Neural crest cell (in vitro differentiated cells): ENCODE measurements at places on chromosomes 5 and 9.

DNA sequence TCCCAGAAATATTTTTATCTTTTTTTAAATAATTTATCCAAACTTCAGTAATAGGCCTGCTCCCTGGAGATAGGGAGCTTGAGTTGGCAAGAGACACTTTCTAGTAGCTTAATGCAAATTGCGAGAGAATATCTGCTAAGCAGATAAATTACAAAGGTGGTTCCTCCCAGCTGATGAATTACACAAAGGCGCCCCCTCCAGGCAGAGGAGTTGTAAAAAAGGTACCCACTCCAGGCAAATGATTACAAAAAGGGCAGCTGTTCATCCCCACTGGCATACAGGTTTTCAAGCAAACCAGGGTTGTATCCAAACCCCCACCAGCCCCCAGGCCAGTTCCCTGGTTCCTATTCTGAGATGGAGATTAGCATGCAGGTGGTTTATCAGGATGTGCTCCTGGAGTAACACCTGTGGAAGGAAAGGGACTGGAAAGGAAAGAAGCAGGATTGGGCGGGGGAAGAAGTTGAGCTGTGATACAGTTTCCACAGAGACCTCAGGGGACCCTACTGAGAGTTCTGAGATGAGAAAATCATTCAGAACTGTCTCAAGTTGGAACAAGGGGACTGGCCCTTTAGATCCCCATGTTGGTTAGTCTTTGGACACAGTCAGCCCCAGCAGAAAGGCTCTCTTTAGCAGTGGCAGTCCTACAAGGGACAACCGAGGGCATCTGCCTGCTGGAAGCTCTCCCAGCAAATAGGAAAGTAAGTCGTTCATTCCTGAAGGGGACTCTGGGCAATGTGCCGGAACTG lies 25.5 kb downstream of the ESM1 start:
- DNase-seq, result no peak

- no peak for DNase-seq
These were observed 214.3 kb downstream of the C9orf50 start for GRCh38 chr9:129406278-129407225.

GRCh38 chr5:2914981-2915484 lies 163.6 kb upstream of the IRX2 start:
- DNase-seq, result no peak

DNA sequence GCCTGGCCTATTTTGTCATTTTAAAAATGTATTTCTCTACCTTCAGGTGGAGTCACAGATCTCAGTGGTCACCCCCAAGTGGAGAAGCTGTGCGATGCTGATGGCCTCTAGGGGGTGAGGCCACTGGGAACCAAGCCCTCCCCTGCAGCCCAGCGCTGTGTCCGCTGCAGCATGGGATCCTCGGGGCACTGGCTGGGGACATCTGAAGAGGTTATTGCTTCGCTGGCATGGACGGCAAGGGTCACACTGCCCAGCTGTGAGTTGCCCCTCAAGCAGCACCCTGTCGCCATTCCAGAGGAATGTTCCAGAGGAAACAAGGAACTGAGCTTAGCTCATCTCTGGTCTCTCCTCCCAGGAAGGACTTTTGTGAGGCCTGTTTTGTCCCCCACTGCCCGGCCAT lies 119.6 kb upstream of the S1PR3 start:
- DNase-seq, result no peak

- peak; percentile 60 for DNase-seq
These were observed 28.1 kb upstream of the PIK3R1 start for GRCh38 chr5:68187268-68188055.

DNA sequence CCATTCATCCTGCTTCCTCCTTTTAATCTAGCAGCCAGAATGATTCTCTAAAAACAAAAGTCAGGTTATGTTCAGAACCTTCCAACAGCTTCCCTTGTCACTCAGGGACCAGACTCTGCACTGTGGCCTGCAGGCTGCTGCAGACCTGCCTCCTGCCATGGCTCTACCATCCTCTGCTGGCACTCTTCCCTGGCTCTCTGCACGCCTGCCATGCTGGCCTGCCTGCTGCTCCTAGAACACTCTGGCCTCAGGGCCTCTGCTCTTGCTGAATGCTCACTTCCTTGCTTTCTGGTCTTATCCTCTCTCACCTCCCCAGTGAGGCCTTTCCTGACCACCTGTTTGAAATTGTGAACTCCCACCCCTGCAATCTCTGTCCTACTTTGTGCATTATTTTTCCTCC lies 149.4 kb downstream of the CD180 start:
- DNase-seq, result no peak

DNA sequence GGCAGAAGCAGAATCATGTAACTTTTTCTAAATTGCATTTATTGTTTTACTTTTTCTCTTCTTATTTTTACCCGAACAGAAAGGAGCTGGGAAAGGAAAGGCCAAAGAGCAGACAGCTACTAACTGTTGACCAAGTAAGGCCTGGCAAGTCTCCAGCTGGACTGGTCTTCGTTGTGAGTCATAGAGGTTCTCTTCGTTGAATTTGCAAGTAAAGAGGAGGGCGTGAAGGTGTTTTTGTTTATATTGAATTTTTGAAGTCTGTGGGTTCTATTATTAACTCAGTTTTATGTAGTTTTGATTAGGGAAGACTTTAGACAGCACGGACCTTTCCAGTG lies 416.5 kb upstream of the CCNH start:
- no peak for DNase-seq

- no peak for DNase-seq
These were observed 255.9 kb upstream of the ADRA1B start for GRCh38 chr5:159660401-159660800.
